ENCODE measurements at places on chromosomes 12 and 14.

DNA sequence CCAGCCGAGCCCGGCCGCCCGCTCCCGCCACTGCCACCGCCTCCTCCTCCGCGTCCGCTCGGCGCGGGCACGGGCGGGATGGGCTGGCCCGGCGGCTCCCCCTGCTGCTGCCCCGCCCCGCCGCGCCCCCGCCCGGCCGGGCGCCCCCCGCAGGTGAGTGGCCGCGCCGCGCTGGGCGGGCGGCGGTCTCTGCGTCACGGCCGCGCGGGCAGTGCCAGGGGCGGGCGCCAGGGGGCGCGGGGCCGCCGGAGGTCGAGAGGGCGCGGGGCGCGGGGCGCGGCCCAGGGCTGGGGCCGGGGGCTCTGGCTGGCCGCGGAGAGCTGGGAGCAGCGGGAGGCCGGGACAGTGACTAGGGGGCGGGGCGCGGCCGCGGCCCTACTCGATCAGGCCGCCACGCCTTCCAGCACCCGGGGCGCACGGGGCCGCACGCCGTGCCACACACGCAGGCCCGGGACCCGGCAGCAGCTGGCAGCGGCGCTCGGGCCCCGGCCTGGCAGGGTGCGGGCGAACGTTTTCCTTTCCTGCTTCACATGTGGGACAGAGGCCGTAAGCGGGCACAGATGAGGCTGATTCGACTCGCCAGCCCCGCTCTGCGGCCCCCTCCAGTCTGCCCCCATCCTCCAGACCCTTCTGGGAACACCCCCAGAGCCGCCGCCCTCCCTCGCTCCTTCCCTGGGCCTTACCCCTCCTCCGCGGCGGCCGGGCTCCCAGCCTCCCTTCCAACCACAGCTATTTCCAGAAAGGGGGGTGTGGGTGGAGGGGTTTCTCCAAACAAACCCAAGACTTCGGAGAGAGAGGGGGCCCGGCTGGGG, 2.4 kb upstream of the TNS2 start:
- peak; percentile 90 for DNase-seq

DNA sequence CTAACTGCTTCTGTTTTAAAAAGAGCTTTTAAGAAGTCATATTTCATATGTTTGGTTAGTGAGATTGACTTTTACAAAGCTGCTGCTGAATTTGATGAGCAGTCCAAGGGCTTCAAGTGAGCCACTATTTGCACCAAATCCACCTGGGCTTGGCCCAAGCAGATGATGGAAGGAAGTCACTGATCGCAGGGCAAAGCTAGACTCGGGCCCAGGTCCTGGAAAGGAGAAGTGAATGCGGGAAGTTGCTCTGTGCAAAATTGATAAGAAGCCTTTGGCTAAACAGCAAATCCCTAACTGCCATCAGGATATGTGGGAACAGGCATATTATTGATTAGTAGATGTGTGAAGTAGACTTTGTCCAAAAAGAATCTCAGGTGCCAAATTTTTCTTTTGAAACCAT, 30.5 kb downstream of the PLXNC1 start:
- DNase-seq: no peak

DNA sequence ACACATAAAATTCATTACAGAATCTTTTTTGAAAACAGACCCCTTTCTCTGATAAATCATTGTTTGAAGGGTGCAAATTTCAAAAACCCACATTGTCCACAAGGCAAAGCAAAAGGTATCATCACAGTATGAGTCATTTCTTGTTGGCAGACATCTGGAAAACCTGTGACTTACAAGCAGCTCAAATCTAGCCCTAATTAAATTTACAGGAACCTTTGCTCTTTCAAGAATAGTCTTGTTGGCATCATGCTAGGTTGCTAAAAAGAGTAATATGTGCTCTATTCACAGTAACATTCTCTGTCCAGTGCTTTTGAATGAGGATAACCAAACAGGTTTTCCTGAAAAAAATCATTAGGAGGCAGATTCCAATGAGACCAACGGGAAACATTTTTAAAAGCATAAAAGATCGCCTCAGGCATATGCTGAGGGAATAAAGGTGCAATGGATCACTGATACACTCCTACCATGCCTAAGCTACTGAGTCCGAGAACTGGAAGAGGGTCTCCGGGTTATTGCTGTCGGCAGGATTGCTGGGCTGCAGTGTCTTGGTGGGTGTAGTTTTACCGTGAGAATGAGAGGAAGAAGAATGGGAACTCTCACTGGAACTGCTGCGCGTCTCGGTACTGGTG, 55.5 kb upstream of the TTC7B start:
- DNase-seq: no peak

DNA sequence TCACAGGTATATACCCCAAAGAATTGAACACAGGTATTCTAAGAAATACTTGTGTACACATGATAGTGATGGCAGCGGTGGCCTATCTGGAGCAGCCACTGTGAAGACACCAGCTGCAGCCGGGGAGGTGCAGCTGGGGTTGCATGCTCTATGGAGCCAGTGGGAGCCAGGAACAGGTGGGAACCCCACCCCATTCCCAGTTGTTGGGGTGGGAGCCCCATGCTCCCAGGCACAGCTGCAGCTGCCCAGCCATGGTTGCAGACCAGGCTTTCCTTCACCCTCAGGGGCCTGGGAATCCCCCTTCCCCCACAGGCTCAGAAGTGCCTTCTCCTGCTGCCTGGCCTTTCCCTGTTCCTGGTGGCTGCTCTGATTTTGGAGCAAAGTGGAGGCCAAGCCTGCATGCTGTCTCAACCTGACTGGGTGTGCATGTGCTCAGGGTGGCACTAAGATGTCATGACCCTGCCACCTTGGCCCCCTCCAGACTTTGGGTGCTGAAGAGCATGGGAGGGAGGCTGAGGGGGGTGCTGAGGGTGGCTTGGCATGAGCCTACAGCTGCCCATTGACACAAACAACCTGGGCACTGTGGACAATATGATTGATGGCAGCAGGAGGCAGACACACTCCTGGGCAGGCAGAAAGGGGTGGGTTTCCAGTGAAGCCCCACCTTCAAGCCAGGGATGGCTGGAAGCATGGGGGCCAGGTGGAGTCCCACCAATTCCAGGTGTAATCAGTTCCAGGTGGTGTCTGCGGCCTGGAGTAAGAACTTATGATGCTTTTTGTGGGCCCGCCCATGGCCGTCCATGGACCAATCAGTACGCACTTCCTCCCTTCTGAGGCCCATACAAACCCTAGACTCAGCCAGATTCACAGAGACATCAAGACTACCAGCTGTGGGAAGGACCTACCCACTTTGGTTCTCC, 234.7 kb downstream of the ADGRD1 start:
- no peak for DNase-seq

DNA sequence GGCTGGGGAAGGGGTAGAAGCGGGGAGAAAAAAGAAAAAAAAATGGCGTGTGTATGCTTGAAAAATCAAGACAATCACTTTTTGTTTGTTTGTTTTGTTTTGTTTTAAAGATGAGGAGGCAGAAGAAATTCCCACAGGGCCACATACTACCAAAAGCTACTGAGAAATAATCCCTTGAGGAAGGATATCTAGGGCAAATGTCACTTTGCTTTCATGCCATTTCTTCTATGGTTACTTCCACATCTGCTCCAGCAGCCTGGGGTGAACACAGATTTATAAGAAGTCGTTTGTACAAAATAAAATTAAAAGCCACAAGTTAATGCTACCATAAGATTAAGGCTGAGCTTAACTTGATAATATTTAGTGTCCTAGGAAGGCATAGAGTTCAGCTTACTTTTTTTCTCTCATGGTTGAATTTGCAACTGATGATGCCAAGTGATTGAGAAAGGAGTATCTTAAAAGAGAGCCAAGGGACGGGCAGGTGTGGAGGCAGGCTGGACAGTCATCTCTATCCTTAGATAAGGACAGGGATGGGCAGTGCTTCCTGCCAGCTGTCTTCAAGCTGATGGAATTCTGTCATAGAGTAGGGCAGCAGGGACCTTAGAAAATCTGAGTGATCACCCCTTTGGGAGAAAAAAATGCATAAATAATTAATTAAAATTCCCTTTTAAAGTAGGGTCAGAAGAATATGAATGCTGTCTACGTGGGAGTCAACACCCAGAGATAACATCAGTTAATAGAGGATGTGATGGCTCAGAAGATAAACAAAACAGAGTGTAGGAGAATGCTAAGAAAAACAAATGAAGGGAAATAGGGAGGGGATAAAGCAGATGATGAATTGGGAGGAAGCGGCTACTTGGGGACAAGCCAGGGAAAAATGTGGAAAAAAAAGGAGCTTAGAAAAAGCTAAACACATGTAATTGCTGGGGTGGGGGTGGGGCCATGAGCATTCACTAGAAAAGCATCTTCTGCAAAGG, 57.1 kb downstream of the DYRK2 start:
- DNase-seq: no peak

- no peak for DNase-seq
Observed at GRCh38 chr14:104194016-104194415, 55.6 kb downstream of the KIF26A start.

GRCh38 chr14:96582995-96583394, 80.8 kb downstream of the PAPOLA start:
- no peak for DNase-seq

Measured in suprapubic skin (tissue), 4 donors.